ENCODE measurements at places on chromosomes 1 and 21.

GRCh38 chr1:208160259-208160819, 83.8 kb downstream of the PLXNA2 start:
- no peak for DNase-seq

- no peak for DNase-seq
Observed at GRCh38 chr1:31423418-31423947, 10.5 kb downstream of the SERINC2 start.

DNA sequence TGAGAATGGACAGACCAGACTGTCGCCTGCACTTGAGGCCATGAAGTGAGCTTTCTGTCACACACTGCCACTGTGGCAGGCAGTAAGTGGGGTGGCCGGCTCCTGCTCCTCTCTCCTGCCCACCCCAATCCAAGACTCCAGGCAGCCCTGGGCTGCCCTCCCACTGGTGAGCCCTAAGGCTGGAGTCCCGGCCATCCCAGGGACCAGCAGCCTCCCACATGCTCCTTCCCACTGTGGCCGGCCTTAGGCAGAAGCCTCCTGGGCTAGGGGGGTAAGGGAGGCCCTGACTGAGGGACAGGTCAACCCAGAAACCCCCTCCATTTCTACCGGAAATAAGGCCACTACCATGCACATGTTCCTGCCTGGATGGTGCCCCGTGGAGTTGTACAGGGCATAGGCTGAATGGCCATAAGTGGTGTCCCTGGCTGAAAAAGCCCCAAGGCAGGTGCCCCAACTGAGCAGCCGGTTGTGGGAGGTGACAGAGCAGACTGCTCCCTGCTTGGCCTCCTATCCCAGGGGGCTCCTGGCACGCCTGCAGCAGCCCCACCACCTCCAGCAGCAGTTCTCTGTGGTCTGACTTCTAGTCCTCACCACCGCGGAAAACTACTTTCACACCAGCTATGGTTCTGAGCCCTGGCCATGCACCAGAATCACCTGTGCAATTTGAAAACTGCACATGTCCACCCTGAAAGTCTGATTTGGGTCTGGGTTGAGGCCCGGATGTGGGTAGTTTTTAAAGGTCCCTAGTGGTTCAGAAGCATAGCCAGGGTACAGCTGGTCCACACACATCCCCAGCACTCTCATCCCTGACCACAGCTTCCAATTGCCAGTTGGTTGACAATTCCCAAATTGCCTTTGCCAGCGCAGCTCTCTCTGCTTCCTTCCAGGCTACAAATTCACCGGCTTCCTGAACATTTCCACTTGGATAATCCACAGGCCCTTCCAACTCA, 1.6 kb upstream of the ARTN start:
- DNase-seq: no peak

GRCh38 chr21:36209626-36210171, 53.1 kb downstream of the DOP1B start:
- peak; percentile 46 for DNase-seq

GRCh38 chr1:4773226-4773625, 118.8 kb downstream of the AJAP1 start:
- DNase-seq: no peak

DNA sequence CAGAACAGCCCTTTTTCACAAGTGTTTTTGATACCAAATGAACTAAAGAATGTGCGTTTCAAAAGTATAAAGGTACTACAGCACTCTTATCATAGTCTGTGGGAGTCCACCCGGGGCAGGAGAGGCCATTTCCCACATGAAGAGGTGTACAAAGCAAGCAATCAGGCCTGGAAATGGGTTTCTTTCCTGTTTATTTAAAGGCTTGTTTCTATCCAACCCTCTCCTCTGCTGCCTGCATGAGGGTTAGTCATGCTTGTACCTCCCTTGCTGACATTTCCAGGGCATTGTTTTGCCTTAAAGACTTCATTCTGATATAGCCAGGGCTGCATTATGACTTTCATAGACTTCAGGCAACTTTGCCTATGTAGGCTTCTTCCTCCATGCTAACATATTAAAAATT, 11.6 kb downstream of the SELP start:
- no peak for DNase-seq

- DNase-seq: peak; percentile 79
Observed at GRCh38 chr21:45292399-45293219, 4.9 kb upstream of the POFUT2 start.

DNA sequence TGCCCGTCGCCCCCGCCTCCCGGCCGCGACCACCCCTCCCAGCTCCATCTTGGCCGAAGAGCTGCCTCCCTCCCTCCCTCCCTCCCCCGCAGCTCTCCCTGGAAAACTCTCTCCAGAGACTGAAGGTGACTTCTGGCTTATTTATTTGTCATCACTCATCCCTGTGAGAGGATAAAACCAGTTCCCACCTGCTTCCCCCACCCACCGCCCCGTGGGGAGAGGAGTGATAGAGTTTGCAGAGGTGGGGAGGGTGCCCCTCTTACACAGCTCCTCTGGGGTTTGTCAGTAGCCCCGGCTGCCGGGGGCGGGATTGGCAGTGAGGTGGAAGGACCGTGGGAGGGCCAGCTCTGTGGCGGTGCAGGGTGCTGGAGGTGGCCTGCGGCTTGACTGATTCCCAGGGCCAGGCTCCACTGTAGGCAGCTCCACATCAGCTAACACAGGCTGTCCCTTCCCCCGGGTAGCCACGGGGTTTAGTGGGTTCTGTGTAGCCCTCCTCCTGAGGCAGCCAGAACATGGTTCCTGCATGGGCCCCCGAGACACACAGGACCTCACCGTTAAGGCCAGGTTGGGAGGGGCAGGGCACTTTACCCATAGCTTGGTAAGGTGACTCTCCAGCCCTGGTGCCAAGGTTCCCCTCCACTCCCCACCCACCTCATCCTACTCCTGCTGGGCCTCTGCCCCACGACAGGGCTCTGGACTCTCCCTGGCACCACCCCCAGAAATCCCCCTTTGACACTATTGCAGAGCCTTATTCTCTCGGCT, 62.2 kb downstream of the ELK4 start:
- no peak for DNase-seq

DNA sequence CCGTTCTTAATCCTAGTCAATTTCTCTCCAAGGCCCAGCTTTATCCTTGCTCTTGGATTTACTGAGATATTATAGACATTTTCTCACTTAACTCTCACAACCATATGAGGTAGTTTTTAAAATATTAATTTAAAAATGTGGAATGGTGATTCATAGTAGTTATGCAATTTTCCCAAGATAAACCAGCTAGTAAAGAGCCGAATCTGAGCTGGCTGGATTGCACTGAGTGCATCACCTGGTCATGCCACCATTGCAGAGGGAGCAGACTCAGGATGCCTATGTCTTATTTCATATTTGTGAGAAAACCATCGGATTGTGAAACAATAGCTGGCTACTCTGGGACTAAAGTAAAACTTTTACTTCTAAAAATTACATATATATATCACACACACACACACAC, 494.0 kb downstream of the KCNT2 start:
- no peak for DNase-seq

DNA sequence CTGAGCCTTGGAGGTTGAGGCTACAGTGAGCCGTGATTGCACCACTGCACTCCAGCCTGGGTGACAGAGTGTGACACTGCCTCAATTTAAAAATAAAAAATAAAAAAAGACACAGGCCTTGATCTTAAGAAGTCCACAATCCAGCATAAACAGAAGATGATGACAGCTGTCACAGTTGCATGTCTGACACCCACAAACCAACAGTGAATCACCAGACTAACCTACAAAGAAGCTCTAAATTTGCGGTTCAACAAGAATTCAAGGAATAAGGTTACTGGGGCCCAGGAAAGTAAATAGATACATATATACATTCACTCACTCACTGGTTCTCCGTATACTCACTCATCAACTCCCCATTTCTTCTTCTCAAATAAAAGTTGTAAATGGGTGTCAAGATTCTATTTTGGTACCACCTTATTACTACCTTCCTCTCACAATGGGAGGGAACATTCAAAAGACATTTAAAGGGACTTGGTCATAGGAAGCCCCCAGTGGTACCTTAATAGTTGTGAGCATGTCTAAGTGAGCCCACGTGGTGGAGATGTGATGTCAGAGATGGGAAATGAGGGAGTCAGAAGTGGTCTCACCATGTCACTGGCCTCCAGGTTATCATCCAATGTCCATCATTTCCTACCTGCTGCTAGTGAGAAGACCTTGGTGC, 66.9 kb upstream of the PRDX6 start:
- peak; percentile 13 for DNase-seq

GRCh38 chr21:44568667-44569556, 4.6 kb upstream of the KRTAP10-4 start:
- DNase-seq: no peak

DNA sequence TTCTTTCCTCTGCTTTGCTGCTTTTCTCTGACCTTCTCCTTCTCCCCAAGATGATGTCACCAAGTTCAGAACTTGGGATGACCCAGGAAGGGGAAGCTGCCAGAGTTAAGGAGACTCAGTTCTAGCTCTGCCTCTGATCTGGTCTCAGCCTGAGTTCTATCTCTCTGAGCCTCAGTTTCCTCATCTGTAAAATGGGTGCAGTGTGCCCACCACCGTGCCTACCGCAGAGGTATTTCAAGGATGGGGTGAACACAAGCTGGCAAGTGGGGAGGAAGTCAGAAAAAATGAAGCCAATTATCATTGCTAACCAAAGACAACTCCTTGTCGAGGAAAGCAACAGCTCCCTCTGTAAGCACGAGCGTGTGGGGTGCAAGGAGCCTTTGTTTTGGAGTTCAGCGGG, 249.7 kb downstream of the KAZN start:
- no peak for DNase-seq

DNA sequence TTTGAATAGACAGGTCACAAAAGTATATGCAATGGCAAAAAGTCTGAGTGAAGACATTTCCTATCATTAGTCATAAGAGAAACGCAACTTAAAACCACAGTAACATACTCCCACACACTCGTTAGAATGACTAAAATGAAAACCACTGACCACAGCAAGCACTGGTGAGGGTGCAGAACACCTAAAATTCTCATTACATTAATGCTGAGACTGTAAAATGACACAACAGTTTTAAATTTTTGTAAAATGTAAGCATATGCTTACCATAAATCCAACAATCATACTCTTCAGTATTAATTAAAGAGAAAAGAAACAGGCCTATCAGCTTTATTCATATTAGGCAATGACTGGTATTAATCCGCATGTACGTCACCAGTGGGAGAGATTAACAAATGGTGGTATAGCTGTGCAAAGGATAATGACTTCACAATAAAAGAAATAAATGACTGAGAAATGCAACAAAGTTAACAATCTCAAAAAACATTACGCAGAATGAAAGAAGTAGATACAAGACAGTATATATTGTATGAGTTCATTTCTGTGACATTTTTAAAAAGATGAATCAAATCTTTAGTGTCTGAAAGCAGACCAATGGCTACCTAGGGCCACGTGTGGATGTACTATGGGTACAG, 253.5 kb downstream of the AKT3 start:
- DNase-seq: peak; percentile 3

DNA sequence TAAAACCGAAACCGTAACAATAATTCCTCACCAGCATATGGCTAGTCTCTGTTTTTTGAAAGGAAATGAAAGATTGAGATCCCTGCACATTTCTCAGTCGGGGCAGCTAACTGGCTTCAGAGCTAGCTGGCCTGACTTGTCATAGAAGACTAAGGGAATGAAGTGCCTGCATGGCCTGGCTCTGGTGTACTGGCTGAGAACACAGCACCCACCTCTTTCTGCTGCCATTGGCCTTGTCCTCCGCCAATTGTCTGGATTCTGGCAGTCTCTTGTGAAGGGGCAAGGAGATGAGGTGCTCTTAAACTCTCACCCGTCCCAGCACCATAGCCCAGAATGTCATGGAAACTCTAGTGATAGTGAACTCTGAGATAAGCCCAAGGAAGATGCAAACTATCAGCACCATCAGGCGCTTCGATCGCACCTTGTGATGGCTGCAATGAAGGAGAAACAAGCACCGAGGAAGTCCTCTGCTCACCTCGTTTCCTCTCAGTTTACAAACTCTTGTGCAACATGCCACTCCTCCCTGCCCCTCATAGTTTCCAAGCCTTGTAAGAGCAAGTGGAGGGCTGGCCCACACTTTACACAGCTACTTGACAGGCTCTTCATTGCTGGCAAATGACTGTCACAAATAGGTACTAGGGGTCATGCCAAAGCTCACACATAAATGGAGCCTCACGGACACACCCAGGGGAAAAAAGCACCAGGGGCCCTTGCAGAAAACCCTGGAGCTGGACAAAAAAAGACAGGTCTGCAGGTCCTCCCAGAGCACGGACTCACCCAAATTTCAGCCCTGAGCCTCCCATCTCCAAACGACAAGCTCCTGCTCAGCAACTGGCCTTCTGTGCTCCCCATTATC, 16.4 kb downstream of the INPP5B start:
- DNase-seq: no peak

- no peak for DNase-seq
Observed at GRCh38 chr1:77406661-77407060, 124.8 kb downstream of the AK5 start.

DNA sequence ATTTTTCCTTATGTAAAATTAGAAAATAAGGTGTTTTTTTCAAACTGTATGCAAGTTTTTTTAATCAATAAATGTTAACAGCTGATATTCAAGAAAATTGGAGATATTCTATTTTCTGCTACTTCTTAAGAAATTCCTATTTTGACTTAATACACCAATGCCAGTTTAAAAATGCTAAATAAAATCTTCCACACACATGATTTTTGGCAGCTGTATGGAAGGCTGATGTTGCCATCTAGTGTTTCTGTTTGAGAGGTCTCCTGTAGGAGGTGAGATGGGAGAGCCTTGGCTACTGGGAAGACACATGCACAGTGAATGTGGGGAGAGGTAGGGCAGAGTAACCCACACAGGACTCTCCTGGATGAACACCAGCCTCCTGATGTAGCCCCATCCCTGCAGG, 29.2 kb upstream of the OR2B11 start:
- DNase-seq: peak; percentile 64

- DNase-seq: no peak
Observed at GRCh38 chr21:36188081-36188681, 31.6 kb downstream of the DOP1B start.

DNA sequence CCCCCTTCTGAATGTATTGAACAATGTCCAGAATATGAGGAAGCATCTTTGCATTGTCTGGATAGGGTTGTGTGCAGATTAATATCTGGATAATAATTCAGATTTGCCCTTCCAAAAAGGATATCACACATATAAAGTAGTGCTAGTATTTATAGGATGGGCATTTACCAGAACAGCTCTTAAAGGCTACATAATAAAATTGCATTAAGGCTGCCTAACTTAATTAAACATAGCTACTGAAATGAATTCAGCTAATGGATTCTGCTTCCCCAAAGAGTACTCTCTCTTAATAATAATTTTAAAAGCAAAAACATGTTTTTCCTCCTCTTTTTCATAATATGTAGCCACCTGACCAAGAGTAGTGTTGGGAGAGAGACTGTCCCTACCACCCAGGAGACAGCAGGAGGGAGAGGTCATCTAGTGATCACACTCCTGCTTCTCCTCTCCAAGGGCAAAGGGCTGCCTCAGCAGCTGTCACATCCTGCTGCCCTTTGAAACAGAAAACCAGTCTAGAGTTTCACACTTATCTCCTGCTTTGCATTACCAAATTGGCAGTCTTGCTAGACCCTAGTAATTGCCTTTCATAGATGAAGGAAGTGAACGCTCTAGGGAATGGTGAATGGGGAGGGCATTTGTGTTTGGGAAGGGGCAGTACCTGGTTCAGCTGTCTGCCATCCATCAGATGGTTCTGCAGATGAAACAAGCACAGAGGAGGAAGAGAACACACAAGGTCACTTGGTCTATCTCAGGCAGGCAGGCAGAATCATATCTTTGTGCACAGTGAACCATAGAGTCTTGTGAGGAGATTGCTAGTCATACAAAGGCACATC, 29.3 kb upstream of the DDAH1 start:
- no peak for DNase-seq

GRCh38 chr1:58927041-58927721, 143.3 kb upstream of the JUN start:
- DNase-seq: no peak

GRCh38 chr1:58844176-58844575, 60.3 kb upstream of the JUN start:
- DNase-seq: no peak

Data from CD4-positive, alpha-beta T cell treated with Interleukin-1 beta for 1 hour (primary cell).